ENCODE measurements at places on chromosomes 13 and 19.

DNA sequence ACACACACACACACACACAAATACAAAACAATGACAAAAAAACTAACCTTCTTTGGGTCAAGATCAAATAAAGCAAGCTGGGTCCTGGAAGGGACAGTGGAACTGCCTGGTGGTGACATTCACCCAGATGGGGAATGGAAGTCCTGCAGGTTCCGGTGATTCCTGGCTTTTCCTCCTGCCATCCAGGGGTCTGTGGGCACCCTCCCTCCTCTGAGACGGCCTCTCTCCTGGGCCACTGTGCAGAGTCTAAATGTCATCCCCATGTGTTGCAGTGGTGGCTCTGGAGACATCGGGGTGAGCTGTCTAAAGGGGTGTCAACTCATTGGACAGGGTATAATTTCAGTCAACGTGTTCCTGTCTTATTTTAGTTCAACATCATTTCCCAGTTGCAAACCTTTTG, 248.2 kb downstream of the ZNF536 start:
- DNase-seq = no peak

- no peak for DNase-seq
Observed at GRCh38 chr13:75788481-75788981, 152.4 kb downstream of the LMO7 start.

DNA sequence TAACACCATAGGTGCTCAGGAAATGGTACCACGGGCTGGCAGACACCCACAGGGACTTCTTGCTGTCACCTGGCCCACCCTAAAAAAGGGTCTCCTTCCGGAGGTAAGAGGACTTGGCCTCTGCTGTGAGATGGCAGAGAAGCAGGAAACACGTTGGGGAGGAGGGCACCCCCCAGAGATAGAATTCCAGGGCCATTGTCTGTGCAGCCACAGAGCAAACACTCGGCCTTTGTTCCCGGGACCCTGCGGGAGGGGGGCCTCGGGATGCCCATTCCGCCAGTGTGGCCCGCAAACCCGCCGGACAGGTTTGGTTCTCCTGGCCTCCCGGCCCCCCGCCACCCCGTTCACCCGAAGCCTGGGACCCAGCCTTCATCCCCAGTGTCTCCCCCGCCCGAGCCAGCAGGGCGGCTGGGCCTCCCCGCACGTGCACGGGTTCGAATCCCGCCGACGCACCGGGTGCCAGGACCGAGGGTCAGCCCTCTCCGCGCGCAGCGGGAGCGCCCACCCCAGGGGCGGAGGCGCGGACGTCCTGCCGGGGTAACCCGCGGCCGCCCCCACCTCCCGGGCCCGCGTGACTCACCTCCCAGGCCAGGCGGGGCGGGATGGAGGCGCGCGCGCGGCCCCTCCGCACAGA, 714 bp downstream of the PLPP2 start:
- DNase-seq = no peak

DNA sequence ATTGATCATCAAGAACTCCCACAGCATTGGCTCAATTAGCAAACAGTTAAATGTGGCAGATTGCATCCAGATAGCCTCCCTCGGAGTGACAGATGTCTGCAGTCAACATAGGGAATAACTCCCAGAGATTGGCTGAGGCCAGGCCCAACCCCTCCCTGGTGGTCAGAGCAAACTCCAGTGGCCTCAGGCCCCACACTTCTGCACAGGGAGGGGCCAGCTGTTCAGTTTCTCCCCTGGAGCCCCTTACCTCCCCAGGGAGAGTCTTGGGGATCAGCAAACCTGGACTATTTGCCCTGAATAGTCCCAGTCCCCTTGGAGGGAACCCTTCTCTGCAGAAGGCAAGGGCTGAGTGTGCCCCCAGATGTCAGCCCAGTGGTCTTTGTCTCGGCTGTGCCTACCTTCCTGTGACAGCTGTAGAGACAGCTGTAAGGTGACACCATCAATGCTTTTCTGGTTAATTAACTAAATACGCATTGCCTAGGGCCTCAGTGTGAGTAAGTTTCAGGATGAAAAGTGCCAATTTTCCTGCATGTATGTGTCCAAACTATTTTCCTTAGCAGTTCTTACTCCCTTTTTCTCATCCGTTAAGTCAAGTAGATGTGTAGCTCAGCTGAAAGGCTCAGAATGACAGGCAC, 102.7 kb upstream of the UQCRFS1 start:
- no peak for DNase-seq

DNA sequence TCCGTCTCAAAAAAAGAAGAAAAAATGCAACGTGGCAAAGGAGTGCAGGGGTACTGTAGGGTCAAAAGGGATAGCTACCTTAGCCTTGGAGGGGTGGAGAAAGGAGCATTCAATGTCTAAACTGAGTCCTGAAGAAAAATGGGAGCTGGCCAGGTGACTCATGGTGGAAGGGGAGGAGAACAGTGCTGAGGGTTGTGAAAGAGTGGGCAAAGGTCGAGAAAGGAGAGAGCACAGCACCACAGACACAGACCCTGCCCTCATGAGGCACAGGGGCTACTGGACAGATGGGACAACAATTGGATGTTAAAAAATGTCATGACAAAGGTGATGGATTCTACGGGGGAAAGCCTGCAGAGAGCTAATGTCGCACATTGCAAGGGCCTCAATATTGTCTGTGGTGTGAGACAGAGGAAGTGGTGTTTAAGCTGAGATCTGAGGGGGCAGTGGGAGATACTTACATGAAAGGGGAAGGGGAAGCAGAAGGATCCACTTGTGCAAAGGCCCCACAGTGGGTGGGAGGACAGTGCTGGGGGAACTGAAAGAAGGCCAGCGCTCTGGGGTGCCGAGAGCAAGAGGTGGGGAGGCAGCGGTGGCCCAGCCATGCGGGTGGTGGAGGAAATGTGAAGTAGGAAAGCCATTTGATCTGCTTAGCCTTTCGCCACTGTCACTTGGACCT, 42.9 kb upstream of the URAD start:
- no peak for DNase-seq

- peak; percentile 61 for DNase-seq
Observed at GRCh38 chr13:28100150-28101121, at the start of gene FLT3. Gene FLT3 (minus strand): TSS chr13:28100576. CDS start chr13:28100510, 66 bp downstream.

GRCh38 chr19:49347835-49348234, 12.6 kb downstream of the CD37 start:
- DNase-seq = peak; percentile 49

GRCh38 chr19:53311044-53311443, 22.5 kb upstream of the ZNF845 start:
- DNase-seq = no peak

DNA sequence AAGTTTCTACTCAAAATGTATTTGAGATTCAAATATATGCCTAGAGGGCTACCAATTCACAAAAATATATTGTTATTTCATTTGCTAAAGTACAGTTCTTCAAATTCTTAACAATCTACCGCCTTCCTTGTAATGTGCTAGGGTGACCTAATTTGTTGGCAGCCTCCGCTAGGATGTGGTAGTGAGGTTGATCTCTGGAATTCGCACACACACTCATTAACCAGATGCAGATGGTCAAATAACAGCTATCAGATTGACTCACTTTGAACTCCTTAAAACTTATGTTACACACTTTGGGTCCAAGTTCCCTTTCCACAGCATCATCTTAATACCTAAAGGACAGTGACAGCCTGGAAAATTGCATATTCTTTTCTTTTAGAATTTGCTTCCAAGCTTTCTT, 367.3 kb downstream of the DCT start:
- no peak for DNase-seq

DNA sequence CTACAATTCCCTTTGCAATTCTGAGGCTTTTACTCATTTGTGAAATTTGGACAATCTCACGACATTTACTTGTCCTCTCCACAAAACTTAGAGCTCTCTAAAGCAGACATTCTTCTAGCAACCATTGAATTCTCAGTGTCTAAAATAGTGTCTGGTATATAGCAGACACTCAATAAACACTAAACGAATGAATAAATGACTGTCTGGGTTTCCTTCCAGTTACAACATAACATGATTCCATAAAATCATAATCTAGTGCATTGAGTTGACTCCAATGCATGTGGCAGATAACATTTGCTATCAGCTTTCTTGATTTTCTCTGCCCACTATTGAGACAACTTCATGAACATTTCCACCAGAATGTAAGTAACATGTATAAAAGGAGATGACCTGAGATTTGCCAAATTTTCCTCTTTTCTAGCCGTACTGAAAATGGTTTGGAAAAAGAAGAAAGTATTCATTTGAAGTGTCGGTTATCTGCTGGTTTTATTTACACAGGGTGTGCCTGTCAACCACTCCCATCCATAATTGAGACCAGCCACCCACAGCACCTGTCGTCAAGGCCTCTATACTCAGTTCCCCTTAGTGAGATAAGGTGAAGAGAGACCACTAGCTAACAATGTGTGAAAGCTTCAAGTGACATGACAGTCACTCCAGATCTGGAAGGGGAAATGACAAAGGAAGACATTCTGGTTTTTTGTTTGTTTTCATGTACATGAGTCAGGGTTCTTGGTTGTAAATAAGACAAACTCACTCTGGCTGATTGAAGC, 4.8 kb upstream of the SERP2 start:
- no peak for DNase-seq

GRCh38 chr13:25231517-25231916, 55.8 kb downstream of the MTMR6 start:
- DNase-seq = no peak

GRCh38 chr19:54312436-54313377, at the start of gene LILRA5:
Gene LILRA5 (minus strand): TSS chr19:54313166. CDS start chr19:54313019, 147 bp downstream.
- peak; percentile 18 for DNase-seq

GRCh38 chr19:751501-752341, 809 bp downstream of the MISP start:
- DNase-seq = no peak

DNA sequence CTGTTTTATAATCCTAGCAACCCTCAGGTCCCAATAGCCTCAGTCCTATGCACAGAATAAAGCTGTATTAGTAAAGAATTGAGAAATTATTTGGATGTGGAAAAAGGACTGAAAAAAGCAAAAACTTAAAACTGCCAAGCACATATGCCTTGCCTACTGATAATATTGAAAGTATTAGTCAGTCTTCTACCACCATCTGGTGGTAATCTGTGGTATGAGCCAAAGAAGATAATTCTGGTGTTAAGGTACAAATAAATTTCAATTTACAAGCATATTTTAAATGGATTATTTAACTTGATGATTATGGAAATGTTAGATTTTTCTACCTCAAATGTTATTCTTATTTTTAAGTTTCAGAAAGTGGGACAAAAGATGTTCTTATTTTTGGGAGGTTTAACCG, 460.3 kb upstream of the KLHL1 start:
- DNase-seq = no peak

GRCh38 chr13:106332621-106333020, 202.8 kb downstream of the EFNB2 start:
- no peak for DNase-seq

GRCh38 chr19:52270266-52270885, 989 bp downstream of the ZNF766 start:
- DNase-seq = peak; percentile 3

GRCh38 chr19:8438236-8438635, 6.5 kb upstream of the HNRNPM start:
- no peak for DNase-seq

- DNase-seq = no peak
Observed at GRCh38 chr19:42402376-42403116, 12.4 kb upstream of the CNFN start.

GRCh38 chr13:73300718-73301425, 242.1 kb downstream of the KLF5 start:
- DNase-seq = no peak

- no peak for DNase-seq
Observed at GRCh38 chr13:101989798-101990350, 412.0 kb downstream of the FGF14 start.

DNA sequence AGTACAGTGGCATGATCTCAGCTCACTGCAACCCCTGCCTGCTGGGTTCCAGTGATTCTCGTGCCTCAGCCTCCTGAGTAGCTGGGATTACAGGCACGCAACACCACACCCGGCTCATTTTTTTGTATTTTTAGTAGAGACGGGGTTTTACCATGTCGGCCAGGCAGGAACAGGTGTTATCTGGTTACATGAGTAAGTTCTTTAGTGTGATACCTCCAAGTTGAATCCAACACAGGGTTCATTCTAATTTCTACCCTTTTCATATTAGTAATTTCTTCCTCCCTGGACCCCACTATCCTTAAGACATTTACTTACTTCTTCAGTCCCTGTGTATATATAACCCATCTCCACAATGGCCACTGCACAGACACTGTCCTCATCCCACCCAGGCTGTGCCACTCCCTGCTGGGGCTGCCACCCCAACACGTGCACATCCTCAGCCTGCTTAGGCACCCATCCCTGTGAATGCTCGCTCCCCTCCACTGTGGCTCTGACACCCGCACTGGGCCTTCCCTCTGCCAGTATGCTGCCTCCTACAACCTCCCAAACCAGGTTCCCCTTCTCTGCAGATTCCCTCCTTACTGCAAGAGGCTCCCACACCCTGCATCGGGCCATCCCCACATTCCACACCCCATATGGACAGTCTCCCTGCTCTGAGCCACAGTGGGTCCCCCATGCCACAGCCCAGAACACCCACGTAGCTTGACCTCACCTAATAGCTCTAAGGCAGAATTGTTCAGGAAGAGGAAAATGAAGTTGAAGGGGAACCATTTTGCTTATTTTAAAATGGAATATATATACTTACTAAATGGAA, 147.1 kb downstream of the TBC1D4 start:
- no peak for DNase-seq

- no peak for DNase-seq
Observed at GRCh38 chr13:50779443-50780200, 63.9 kb downstream of the DLEU7 start.

DNA sequence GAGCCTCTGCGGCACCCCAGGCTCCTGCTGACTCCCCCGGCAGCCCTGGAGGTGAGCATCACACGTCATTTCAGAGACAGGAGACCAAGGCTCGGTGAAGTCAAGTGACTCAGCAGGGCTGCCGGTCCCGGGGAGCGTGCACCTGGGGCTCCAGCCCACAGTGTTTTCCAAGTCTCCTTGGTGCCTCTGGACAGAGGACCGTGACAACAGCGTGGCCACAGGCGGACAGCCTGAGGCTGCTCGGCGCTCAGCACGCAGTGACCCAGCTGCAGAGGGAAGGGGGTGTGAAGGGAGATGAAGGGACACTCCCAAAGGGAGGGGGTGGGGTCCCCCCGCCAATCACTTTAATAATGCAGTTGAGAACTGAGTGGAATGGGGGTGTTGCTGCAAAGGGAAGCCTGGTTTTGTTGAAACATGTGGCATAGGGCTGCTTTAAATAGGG, 17.5 kb upstream of the ASPDH start:
- DNase-seq = no peak

DNA sequence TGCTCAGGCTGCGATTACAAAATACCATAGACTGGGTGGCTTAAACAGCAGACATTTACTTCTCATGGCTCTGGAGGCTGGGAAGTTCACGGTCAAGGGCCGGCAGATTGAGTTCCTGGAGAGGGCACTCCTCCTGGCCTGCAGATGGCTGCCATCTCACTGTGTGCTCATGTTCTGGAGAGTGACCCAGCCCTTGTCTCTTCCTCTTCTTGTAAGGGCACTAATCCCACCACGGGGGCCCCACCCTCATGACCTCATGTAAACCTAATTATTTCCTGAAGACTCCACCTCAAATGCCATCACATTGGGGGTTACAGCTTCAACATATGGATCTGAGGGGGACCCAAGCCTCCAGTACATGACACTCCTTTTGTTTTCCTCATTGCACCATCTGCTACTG, 56.0 kb upstream of the CLDN10 start:
- DNase-seq = no peak

- no peak for DNase-seq
Observed at GRCh38 chr13:91664039-91664438, 265.6 kb downstream of the GPC5 start.

All from CD4-positive, alpha-beta T cell (primary cell).